Endothelial cell (in vitro differentiated cells): ENCODE measurements at places on chromosomes 3 and 15. TPM values are rescaled to one million over a fixed set of nuclear protein-coding genes. Genes with fewer than 3 reads are reported as not detected.

The PAQR5 gene
- 0.15 TPM for total RNA-seq

DNA sequence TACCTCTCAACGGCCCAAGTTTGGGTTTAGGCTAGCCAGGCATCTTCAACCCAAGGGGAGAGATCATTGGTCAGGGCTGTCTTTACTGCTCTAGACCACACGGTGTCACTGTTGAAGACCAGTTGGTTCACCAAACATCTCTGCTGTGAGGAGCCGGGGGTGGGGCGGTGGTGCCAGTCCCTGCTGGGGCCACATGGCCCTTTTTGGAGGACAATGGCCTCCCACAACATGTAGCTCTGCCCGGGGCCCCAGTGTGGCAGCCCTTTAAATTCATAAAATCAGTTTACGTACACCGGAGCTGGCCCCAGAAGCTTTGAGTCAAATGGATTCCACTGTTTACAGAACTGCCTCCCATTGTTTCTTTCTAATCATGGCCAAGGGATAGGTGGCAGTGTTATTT is 19.1 kb upstream of the TM4SF18 start:
- DNase-seq = peak; percentile 62

The ZCWPW2 gene
- total RNA-seq = 0.80 TPM

- no peak for DNase-seq
These were observed 46.3 kb downstream of the GOLIM4 start for GRCh38 chr3:168049367-168049974.

The SOX2 gene
- 1.4 TPM for total RNA-seq

DNA sequence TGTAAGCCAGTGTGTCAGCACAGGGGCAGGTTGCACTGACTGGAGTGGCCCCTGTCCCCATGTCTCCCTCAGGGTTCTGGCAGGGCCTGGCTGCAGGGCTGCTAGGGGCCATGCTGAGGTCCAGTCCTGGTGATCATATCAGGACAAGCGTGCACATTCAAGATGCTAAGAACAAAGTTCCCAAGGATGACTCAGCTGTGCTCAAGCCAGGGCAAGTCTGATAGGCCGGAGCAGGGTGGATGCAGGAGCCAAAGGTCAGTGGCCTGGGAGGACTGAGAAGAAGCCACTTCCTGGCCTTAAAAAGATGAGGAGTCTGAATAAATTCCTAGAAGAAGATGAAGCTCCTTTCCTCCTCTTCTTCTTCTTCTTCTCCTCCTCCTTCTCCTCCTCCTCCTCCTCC is 353.2 kb downstream of the AGBL1 start:
- DNase-seq = no peak

The LDHAL6B gene
- not detected for total RNA-seq
